Kidney epithelial cell (primary cell): ENCODE measurements at places on chromosomes 7 and 10.
A peak's percentile ranks its signal among the peaks of the same experiment; 100 is the strongest.

DNA sequence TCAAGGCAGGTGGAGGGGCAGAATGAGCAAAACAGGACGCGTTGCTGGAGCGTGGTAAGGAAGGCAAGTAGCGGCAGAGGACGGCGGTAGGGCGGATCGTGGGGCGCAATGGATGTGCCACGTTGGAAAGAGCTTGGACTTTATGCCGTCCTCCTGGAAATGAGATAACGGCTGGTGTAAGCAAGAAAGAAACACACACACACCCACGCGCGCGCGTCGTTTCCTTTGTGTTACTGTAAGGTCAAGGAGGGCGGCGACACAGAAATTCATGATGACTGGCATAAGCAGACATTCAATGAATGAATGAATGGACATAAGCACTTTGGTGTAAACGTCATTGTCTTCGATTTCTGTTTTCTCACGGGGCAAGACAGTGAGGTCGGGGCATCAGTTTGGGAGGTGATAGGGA, 683 bp upstream of the ENTPD7 start:
- DNase-seq, result no peak

DNA sequence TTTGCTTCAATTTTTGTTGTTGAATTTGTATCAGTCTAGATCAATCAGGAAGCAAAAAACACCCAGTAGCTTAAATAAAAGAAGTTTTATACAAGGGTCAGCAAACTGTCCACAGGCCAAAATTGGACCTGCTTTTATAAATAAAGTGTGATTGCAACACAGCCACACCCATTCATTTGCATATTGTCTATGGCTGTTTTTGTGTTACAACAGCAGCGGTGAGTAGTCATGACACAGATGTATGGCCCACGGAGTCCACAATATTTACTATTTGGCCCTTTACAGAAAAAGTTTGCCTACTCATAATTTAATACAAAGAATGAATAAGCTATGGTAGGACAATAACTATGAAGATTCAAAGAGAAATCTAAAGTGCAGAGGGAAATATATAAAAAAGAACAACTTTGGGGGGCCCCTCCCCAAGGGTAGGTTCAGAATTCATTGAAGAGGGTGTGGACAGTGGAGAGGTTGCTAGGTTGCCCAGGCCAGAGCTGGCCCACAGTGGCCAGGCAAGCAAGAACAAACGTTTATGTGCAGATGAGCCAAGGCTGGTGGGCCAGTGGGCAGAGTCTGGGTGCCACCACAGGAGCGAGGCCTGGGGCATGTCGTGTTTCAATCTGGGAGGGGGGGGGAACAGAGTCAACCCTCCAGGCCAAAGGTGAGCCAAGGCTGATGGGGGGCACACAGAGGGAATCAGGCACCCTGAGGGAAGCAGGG, 47.0 kb upstream of the AMPH start:
- no peak for DNase-seq

GRCh38 chr10:75865413-75866299, 434.2 kb downstream of the LRMDA start:
- no peak for DNase-seq

- DNase-seq, result no peak
Observed at GRCh38 chr7:29806208-29806994, at the start of gene WIPF3. WIPF3 (plus strand) TSS chr7:29806508; CDS start chr7:29834725, 28,217 bp downstream.

DNA sequence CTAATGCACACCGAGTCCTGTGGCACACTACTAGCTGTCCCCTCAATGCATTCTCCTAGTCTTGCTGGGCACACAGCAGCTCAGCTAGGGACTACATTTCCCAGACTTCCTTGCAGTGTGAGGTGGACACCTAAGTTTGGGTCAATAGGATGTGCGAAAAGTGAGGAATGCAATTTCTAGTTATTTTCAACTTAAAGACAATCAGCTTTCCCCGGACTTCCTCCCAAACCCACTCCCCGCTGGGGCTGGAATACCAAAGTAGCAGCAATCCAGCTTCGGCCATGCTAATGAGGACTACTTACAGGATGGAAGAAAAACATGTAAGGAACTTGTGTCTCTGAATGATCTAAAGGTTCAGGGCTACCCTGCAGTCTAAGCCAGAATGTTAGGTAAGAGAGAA, 286.4 kb upstream of the LRRN3 start:
- no peak for DNase-seq

GRCh38 chr10:32349968-32350738, 3.2 kb upstream of the EPC1 start:
- no peak for DNase-seq

- no peak for DNase-seq
Observed at GRCh38 chr7:96669812-96670211, 39.8 kb downstream of the SEM1 start.

GRCh38 chr7:101843293-101844271, 26.2 kb downstream of the CUX1 start:
- DNase-seq, result no peak

- DNase-seq, result no peak
Observed at GRCh38 chr10:100184840-100185239, 989 bp downstream of the ERLIN1 start.

- no peak for DNase-seq
Observed at GRCh38 chr7:92433019-92433418, 14.3 kb upstream of the GATAD1 start.

DNA sequence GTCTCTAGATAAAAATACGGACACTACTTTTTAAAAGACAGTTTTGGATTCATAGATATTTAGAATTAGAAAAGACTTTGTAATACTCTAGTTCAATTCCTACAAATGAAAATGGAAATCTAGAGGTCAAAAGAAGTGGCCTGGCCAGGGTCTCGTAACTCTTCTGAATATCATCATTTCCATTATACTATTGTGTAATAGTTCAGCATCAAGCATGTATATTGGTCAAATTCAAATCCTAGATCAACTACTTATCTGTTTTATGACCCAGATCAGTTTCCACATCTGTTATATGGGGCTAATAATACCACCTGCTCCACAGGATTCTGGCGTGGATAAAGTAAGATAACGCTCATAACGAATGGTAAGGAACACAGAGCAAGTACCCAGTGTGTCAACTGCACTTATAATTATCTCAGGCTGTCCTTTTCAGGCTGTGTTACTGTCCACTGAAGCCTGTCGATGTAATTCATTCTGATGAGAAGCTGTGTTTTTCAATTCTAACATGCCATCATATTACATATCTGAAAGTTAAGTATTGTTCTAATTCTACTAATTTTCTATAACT, 54.3 kb downstream of the ARHGAP21 start:
- DNase-seq, result no peak

DNA sequence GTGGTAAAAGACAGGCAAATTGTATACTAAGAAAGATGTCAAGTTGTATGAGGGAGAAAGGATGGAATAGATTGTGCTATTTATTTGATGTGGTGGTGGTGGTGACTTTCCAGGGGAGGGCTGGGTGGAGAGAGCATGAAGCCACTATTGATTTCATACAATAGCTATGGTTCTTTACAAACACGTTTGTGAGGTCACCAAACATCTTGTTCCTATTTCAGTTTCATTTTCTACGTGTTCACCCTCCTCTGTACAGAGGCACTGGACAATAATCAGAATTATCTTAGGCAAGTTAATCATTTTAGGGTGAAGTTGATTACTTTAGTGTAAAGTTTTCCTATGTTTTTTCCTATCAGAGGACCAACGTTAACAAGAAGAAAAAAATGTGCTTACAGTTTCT, 10.3 kb upstream of the CNTNAP2 start:
- DNase-seq, result no peak

- no peak for DNase-seq
Observed at GRCh38 chr10:130244928-130245495, 108.8 kb downstream of the GLRX3 start.

GRCh38 chr7:11668727-11669126, 163.3 kb downstream of the THSD7A start:
- no peak for DNase-seq

- DNase-seq, result no peak
Observed at GRCh38 chr10:80855348-80855971, 317.8 kb downstream of the SH2D4B start.

- DNase-seq, result no peak
Observed at GRCh38 chr10:1413823-1414222, 323.5 kb downstream of the ADARB2 start.

DNA sequence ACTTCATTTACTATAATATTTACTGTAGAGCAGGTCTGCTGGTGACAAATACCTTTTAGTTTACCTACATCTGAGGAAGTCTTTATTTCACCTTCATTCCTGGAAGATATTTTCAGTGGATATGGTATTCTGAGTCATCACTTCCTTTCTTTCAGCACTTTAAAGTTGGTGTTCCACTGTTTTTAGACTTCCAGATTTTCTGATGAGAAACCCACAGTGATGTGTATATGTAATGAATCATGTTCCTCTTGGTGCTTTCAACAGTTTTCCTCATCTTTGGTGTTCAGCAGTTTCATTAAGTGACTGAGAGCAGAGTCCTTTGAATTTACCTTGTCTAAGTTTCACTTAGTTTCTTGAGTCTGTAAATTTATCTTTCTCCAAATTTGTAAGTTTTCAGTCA, 36.4 kb downstream of the COPG2 start:
- peak; percentile 37 for DNase-seq

GRCh38 chr10:34716958-34717357, 98.1 kb downstream of the PARD3 start:
- no peak for DNase-seq

DNA sequence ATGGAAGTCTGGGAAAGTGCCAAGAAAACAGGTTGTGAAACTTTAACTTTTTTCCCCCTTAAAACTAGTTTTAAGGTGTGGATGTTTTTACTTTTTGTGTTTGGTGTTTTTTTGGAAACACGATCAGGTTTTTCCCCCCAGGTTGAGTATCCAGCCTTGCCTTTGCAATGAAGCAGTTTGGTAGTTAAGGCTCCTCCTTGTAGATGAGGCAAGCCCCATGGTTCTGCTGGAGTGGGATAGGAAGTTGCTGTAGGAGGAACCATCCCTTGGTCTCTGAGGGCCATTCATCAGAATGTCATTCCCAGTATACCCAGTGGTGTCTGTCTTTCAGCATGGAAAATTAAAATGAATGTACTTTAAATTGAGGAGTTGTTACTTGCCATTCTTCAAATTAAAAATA, 2.7 kb downstream of the CUL1 start:
- no peak for DNase-seq

DNA sequence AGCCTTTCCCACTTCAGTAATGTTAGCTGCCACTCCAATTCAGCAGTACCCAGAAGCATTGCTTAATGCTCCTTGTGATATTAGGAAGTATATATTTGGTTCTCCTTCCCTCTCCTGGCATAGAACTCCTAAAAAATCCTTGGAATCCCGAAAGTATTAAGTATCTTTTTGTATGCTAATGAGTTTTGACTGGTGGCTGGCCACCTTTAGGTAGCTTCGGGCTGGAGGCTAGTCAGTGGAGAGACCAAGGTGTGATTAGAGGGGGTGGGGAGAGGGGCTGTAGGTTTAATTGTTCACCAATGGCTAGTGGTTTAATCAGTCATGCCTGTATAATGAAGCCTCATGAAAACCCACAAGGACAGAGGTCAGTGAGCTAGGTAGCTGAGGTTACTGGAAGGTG, 12.2 kb downstream of the COMTD1 start:
- no peak for DNase-seq

DNA sequence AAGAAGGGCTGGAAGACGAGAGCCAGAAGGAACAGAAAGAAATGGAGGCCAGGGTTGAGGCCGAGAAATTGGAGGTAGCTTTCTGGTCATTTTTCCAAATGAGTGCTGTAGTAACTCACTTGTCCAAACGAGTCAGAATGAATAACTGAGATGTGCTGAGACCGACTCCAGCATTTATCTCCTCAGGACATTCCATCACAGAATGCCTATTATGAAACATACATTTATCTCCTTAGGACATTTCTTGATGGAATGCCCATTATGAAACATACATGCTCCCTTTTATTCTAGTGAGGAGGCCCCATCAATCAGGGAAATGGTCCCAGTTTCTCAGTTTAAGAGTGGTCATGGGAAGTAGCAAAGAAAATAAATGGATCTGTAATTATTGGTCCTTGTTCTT, 16.5 kb downstream of the AVL9 start:
- DNase-seq, result no peak

- no peak for DNase-seq
Observed at GRCh38 chr7:124030964-124031363, 1.9 kb downstream of the TMEM229A start.

DNA sequence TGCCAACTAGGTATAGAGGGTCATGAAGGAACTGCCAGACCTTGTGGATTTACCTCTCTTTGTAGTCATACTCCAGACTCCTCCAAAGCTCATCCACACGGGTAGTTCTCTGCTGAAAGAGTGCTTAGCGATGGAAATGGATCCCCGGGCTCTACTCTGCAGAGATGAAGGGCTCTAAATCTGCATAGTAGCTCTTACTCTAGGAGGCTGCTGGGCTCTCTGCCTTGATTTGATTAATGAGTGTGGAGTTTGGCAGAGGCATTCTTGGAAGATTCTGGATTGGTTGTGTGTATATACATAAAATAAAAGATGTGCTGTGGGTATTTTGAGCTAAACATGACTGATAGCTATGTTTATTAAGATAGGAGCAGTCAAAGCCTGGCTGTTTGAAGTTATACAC, 21.3 kb upstream of the CPXM2 start:
- DNase-seq, result no peak

DNA sequence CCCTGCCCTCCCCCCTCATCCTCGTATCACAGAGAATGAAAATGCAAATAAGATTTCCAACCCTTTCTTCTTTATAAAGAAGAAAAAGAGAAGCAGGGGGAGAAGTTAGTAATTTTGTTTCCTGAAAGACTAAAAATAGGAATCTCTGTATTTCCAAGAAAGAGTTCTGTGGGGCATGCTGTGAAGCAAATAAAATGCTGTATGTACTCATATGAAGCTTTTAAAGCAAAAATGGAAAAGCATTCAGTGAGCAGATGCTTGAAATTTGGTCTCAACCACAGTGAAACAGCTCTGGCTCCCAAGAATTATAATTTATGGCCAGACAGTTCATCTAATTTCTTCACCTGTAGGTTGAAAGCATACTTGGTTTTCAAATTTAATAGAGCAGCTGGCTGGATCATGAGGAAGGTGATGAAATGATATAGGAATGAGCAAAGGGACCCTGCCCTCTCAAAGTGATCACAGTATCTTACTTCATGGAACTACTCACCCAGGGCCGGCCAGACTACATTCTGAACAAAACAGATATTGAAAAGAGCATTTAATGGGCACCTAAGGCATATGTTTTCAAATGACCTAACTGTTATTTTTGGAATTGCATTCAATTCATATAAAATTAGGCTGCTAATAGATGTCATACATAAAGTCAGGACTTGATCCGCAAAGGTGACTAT, 31.4 kb downstream of the SVIL start:
- no peak for DNase-seq

- peak; percentile 61 for DNase-seq
Observed at GRCh38 chr7:2687338-2687869, 598 bp upstream of the AMZ1 start.

- no peak for DNase-seq
Observed at GRCh38 chr7:27634671-27635493, 27.8 kb downstream of the HIBADH start.

DNA sequence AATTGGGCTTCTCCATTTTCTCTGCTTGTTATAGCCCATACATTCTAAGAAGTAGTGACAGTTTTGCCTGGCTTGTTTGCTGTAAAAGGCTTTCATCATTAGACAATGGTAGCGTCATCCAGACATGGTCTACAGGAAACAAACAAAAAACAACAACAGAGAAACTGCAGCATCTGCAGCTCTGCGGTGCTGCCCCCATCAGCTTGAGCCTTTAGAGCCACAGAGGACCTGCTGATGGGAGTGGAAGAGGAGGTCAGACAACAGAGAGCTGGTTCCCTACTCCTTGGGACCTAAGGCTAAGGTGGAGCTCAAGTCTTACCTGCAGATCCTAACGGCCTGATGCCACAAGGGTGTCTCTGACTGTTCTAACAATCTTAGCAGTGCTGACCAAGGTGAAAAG, 3.1 kb downstream of the INA start:
- no peak for DNase-seq
